ENCODE measurements at places on chromosomes 7 and 10.
A peak's percentile ranks its signal among the peaks of the same experiment; 100 is the strongest.

GRCh38 chr7:34900891-34901513 is 136.3 kb downstream of the DPY19L1 start:
- DNase-seq, result no peak

DNA sequence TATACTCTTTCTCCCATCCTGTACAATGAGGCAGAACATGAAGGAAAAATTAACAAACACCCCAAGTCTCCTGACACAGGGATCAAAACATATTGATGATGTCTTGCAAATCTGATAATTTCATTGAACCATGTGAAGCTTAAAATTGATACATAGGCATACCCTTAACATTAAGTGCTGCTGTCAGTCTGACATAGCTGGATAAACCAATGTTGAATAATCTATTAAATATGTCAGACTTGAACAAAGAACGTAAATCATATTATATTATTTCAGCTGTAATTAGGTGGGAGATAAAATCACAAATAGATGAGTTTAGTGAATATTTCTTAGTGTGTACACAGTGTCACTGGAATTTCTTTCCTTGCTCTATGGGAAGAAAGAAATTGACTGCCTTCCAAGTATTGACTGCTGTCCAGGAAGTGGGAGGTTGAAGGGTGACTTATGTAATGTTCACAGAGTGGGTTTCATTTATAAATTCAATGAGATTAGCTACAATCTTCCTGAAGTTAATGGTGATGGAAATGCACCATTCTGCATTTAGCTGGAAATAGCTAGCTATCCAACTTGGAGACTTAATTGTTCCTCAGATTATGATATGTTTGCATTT is 170.8 kb downstream of the AUTS2 start:
- no peak for DNase-seq

DNA sequence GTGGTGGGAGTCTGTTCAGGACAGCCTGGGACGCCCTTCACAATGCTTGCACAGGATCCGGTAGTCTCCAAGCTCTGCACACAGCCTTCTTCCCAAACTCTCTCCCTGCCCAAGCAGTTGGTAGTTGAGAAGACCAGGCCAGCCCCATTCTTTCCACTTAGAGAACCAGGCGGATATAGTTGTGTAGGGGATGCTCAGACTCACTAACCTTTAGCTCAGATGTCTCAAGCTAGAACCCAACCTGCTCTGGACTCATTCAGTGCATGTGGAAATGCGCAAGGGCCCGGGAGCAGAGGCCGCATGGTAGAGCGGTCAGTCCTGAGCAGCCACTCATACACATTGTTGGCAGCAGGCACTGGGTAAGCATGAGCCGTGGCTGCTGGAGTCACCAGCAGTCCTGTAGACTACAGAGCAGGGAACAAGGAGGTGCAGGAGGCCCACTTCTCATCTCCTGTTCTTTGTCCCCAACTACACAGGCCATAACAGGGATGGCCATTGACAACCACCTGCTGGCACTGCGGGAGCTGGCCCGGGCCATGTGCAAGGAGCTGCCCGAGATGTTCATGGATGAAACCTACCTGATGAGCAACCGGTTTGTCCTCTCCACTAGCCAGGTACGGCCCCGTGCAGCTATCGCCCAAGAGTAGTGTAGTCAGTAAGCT is 17.2 kb upstream of the C10orf53 start:
- no peak for DNase-seq

DNA sequence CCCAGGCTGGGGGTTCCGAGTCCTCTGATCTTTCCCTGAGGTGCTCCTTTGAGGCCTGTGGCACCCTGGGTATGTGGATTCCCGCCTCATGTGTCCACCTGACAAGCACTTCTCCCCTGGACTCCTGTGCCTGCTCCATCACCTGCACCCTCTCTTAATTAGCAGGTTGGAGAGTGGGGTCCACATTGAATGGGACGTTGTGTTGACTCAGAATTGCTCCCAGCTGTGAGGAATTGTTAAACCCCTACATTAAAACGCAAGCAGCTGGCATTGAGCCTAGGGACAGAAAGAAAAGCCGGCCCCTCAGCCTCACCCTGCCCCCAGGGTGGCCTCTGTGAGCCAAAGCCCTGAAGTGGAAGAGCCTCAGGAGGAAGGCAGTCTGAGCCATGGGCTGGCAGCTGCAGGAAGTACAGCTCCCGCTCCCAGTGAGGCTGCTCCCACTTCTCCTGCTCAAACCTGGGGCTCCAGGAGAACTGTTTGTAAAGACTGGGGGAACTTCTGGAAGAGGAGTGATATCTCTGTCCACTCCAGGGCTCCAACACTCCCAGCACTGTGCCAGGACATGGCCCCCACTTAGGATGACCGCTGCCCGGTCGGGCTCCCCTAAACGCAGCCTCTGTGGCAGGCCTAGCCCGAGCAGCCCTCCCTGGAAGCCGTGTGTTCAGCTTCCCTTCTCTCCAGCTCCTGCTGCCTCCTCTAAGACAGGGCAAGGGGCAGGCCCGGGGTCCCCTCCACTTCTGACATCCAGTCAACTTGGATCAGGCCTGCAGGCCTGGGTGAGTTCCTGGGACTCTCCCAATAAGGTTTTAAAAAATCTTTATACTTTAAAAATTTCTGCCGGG is 1.8 kb upstream of the OPN4 start:
- no peak for DNase-seq

DNA sequence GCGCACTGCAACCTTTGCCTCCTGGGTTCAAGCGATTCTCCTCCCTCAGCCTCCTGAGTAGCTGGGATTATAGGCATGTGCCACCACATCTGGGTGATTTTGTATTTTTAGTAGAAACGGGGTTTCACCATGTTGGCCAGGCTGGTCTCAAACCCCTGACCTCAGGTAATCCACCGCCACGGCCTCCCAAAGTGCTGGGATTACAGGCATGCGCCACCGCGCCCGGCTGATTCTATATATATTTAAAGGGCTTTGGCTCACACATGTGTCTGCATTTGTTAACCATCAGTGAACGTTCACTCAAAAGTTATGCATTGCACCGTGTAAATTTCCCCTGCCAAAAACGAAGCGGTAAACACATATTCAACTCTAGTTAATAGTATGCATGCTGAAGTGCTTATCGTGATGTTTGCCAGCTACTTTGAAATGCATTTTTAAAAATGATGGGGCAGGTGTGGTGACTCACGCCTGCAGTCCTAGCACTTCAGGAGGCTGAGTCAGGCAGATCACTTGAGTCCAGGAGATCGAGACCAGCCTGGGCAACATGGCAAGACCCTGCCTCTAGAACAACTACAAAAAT is 17.7 kb upstream of the WIPI2 start:
- no peak for DNase-seq

GRCh38 chr7:16606704-16607103 is 38.9 kb downstream of the ANKMY2 start:
- DNase-seq, result no peak

- DNase-seq, result no peak
Observed at GRCh38 chr10:79940431-79940830, 8.5 kb downstream of the SFTPD start.

- DNase-seq, result no peak
Observed at GRCh38 chr7:44177570-44178131, 11.6 kb downstream of the GCK start.

DNA sequence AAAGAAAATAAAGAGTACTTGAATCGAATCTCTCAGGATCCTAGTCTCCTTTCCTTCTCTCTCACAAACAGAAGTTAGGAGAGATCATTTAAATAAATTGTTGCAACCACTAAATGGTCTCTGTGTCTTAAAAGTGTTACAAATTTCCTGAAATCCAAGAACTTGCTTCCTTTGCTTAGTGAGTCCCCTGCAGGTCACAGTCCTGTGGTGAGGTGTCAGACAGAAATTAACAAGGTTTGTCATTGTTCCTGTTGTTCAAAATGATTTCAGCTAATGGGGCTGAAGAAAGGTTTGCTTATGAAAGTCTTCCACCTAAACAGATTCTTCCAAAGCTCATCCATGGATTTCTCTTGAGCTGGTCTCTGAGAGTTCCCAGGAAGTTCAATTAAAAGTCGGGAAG is 151.6 kb upstream of the SLC26A5 start:
- DNase-seq, result no peak

GRCh38 chr10:79266543-79267312 is 80.5 kb upstream of the PPIF start:
- DNase-seq, result no peak

- no peak for DNase-seq
Observed at GRCh38 chr7:134056816-134057215, 70.3 kb upstream of the LRGUK start.

- no peak for DNase-seq
Observed at GRCh38 chr10:27245836-27246235, 5.2 kb upstream of the ACBD5 start.

DNA sequence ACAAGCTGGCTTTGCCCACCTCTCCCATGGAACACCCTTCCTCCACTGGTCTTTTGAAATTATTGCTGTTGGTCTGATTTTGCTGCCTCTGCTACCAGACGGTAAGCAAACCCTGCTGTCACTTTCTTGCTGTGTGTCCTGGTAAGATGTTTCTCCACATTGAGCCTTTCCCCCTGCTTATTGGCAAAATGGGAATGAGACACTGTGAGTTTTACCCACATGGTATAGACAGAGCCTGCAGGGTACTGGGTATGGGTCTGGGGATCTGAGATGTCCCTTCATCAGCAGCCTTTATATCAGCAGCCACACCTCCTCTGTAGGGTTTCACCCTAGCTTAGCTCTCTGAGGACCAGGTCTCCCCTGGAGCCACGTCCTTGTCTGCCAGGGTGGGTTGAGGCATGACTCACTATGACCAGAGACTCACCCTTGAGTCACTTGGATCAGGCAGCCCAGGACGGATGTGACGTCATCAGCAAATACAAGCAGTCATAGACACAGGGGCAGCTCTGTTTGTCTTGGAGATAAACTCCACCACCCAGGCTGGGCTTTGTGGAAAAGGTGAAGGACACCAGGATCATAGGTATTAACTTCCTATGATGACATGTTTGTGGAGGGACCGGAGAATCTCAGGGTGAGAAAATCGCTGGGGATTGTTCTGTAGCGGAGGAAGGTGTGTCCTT is 17.9 kb upstream of the BAIAP2L1 start:
- peak; percentile 15 for DNase-seq

DNA sequence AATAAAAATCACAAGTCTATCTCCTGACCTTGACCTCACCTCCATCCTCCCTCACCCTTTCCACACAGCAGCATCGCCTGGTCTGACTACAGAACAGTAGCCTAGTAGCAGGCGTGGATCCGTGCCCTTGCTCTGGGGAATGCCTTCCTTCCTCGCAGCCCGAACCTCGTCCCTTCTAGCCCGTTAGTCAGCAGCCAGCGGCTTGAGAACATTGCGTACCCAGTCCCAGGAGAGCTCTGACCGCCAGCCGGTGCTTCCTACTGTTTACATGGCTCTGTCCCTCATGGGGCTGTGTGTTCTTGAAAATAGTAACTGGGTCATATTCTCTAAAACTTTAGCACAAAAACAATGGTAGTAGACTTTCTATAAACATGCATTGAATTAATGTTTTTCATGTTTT is 682.7 kb upstream of the IGFBP3 start:
- no peak for DNase-seq

DNA sequence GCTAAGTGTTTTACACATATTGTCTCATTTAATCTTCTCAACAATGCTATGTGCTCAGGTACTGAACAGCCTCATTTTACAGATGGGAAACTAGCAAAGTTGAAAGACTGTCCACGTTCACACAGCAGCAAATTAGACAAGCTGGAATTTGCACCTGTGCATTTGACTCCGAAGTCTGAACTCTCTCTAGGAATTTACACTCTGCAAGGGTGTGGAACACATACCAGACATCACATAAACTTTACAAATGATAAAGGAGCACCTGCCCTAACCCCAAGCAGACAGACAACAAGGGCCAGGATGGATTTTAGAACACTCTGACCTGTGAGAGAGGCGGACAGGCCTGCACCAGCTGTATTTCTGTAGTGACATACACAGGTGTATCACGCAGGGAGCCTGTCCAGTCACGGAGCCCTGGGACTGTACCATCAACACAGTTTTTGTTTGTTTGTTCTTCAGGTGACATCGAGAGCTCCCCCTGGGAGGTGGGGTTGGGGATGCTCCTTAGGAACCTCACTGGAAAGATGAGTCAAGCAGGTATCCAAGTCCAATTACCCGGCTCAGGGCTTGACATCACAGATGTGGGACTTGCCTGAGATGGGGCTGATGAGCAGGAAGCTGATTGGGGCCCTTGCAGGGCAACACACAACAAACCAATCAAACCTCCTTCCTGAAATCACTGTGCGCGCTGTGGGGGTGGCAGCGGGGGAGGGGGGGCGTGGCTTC is 31.0 kb downstream of the MKI67 start:
- peak; percentile 23 for DNase-seq

- no peak for DNase-seq
Observed at GRCh38 chr10:29613791-29614190, 21.0 kb downstream of the SVIL start.

GRCh38 chr10:96902117-96902516 is 70.0 kb downstream of the LCOR start:
- DNase-seq, result no peak

GRCh38 chr7:83652481-83652880 is 3.5 kb upstream of the SEMA3E start:
- no peak for DNase-seq

- DNase-seq, result no peak
Observed at GRCh38 chr7:79528421-79528820, 75.0 kb upstream of the MAGI2 start.

DNA sequence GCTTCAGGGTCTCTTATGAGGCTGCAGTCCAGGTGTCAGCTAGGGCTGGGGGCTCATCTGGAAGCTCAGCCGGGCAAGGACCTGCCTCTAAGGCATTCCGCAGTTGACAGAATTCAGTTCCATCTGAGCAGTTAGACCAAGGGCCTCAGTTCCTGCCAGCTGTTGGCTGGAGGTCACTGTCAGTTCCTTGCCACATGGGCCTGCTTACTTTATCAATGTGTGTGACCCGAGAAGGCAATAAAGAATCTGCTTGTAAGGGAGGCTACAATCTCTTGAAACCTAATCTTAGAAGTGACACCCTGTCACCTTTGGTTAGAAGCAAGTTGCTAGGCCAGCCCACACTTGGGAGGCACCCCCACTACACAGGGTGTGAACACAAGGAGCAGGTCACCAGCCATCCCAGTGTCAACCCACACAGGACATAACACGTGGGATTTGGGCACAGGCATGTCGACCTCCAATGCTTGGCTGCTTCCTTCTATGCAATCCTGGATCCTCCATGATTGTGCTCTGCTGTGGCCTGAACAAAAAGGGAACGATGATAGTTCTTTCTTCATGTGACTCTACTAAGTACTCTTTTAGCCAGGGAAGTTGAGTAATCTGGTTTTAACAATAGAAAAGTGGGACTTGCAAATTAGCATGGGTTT is 41.8 kb downstream of the MTURN start:
- no peak for DNase-seq

DNA sequence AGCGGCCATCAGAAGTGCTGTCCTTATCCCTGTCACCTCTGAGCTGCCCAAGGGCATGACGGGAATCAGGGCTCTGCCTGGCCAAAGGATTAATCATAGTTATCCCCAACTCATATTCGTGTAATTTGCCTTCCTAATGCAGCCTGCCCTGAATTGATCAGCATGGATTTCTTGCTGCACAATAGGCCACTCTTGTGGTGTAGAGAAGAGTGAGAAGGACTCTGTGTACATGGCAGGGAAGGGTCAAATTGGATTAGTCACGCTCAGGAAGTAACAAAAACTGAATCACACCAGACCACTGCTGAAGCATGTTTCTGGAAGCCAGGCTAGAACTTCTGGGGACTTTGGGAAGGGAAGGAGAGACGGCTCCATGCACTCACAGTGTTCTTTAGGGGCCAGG is 227.0 kb downstream of the BUB3 start:
- DNase-seq, result no peak

GRCh38 chr10:43354330-43354635 is 17.2 kb upstream of the FXYD4 start:
- DNase-seq, result no peak
